ENCODE measurements at places on chromosomes 4 and X. TPM values are rescaled to one million over a fixed set of nuclear protein-coding genes. Genes with fewer than 3 reads are reported as not detected.

Gene ADAMTS3
- total RNA-seq, result not detected

Gene DHRSX
- 64.1 TPM for total RNA-seq

GRCh38 chr4:76782837-76783236 lies 115.1 kb downstream of the SOWAHB start:
- H3K4me3 ChIP-seq, result no peak overlapping the region
- H3K4me1 ChIP-seq, result peaks cover 22% of the 10 kb centered on the region
- no peaks in the 10 kb centered on the region for H3K27me3 ChIP-seq

DNA sequence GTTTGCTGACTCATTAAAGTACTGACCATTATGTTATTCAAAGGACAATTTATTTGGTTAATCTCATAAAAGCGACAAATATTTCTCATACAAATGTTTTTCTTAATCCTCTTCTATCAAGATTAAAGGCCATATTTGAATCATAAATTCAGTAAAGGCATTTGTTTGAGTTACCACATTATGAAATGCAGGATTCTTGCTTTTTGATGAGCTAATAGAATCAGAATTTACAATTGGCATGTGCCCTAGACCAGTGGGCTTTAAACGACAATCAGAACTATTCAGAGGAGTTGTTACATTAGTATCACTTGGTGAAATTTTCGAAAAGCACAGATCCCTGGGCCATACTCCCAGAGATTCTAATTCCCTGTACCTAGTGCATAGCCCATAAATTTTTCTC lies 55.3 kb downstream of the KLHL4 start:
- no peak for DNase-seq
- no peaks in the 10 kb centered on the region for H3K36me3 ChIP-seq
- no peak overlapping the region for H3K27ac ChIP-seq
- H3K4me1 ChIP-seq, result no peaks in the 10 kb centered on the region
- H3K27me3 ChIP-seq, result no peaks in the 10 kb centered on the region

DNA sequence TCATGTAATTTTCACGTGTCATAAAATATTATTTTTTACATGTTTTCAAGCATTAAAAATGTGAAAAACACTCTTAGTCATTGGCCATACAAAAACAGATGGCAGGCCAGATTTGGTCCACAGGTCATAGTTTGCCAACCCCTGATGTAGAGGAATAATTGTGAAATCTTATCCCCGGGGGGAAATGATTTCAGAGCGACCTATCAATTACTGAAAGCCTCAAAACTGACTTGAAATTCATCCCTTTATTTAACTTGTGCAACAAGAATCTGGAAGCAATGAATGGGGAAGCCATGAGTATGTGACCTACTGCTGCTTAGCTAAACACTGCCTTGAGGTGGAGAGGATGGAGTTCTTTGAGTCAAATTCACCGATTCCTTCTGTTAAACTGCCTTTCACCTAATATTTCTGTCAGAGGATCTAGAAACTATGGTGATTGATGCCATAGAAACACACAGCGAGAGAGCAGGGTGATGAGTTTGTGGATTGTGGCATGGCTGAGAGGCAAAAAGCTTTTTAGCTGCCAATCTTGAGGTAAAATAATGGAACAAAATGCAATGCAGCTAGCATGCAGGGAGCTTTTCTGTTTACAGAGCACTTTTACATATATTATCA lies 30.3 kb upstream of the BRS3 start:
- no peak overlapping the region for H3K4me3 ChIP-seq
- no peak for DNase-seq
- H3K4me1 ChIP-seq, result no peaks in the 10 kb centered on the region
- no peak overlapping the region for H3K27ac ChIP-seq
- H3K36me3 ChIP-seq, result no peaks in the 10 kb centered on the region

DNA sequence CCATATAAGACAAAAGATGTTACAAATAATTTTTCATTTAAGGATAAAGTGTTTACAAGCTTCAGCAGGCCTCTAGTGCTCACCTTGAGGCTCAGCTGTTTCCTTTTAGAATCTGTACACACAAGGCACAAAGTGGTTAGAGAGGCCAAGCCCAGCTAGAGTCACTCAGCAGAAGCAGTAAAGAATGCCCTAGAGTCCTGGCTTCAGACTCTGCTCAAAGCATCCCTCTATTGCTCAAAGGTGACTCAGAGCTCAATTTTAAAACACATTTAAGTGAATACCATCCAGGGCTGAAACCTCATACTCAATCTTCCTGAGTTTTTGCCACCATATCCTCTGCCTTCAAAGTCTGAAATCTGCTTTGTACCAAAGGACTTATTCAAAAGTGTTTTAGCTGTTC lies 22.6 kb upstream of the PHF8 start:
- H3K27me3 ChIP-seq, result no peaks in the 10 kb centered on the region
- no peaks in the 10 kb centered on the region for H3K4me1 ChIP-seq
- H3K4me3 ChIP-seq, result no peak overlapping the region
- no peaks in the 10 kb centered on the region for H3K36me3 ChIP-seq

- H3K36me3 ChIP-seq, result no peaks in the 10 kb centered on the region
- no peak overlapping the region for H3K4me3 ChIP-seq
- no peaks in the 10 kb centered on the region for H3K27me3 ChIP-seq
- 0 out of 2 replicates have a peak, but pooled peaks cover 6% of the 10 kb centered on the region for H3K4me1 ChIP-seq
- DNase-seq, result no peak
Observed at GRCh38 chr4:165556383-165556782, 177.6 kb downstream of the CPE start.

GRCh38 chr4:5283837-5284236 lies 232.6 kb downstream of the STK32B start:
- no peaks in the 10 kb centered on the region for H3K36me3 ChIP-seq
- no peak overlapping the region for H3K27ac ChIP-seq
- H3K4me1 ChIP-seq, result no peaks in the 10 kb centered on the region
- no peak for DNase-seq

DNA sequence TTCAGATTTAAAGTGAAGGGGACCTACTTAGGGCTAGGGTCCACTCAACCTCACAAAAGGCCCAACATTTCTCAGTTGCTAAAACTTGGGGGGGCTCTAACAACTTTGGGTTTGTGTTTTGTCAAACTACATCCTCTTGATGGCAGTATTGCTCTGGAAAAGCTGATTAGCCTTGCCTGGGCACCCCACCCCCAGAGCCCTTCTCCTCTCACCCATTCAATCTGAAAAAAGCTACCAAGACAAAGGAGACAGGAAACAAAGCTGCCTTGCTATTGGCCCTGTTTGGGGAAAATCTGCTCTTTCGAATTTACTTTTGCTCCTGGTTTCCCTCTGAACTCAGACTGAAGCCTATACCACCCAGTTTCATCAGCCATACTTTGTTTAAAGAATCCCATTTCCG lies 195.2 kb upstream of the STK26 start:
- no peak overlapping the region for H3K4me3 ChIP-seq
- H3K36me3 ChIP-seq, result no peaks in the 10 kb centered on the region
- H3K27me3 ChIP-seq, result no peaks in the 10 kb centered on the region
- H3K4me1 ChIP-seq, result peaks cover 16% of the 10 kb centered on the region

GRCh38 chr4:40848251-40848650 lies 98.5 kb downstream of the NSUN7 start:
- H3K4me3 ChIP-seq, result no peak overlapping the region
- H3K27ac ChIP-seq, result no peak overlapping the region
- H3K27me3 ChIP-seq, result no peaks in the 10 kb centered on the region
- DNase-seq, result no peak
